ENCODE measurements at places on chromosomes 3 and 15. TPM values are rescaled to one million over a fixed set of nuclear protein-coding genes. Genes with fewer than 3 reads are reported as not detected.

DNA sequence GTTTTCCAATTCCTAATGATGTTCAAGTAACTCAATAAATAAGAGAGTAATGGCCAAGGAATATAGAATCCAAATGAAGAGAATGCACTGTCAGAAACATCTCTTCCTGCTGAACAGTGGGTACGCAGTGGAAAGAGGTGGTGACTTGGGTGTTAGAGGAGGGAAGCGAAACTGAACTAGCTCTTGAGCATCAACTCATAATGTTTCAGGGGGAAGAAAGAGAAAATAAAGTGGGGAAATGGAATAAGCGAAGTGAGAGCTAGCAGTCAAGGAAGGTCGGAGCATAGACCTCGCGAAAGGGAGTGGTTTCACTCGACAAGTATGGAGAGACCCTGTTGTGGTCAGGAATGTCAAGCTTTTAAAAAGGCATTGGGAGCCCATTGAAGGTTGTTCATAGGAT, 309.5 kb downstream of the GAP43 start:
- no peak for DNase-seq

DNA sequence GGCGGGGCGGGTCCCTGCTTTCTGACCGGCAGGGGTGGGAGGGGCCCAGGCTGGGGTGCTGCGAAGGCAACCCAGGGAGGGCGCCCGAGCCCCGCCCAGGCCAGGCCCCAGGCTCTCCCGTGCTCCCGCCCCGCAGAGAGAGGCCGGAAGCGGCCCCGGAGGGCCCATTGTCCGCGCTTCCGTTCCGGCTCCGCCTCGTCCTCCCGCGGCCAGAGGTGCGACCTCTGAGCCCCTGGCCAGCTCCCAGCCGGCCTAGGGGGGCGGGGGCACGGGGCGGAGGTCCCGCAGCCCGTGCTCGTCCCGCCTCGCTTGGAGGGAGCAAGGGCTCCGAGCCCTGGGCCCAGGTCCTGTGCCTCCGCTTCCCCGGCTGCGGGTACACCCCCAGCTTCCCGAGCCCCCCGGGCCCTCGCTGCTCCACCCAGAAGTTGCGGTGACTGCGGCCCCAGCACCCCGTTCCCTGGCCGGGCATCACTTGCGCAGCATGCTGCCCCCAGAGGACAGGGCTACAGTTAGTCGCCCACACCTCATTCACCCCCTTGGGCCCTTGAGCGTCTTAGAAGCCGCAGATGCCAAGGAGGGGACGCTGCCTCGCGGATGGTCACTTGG, 20.4 kb upstream of the PLXND1 start:
- peak; percentile 91 for DNase-seq

- DNase-seq: peak; percentile 76
Measured at GRCh38 chr15:84816694-84817465, at the start of gene ALPK3. ALPK3 (plus strand) TSS chr15:84817356; CDS start chr15:84817453, 97 bp downstream.

DNA sequence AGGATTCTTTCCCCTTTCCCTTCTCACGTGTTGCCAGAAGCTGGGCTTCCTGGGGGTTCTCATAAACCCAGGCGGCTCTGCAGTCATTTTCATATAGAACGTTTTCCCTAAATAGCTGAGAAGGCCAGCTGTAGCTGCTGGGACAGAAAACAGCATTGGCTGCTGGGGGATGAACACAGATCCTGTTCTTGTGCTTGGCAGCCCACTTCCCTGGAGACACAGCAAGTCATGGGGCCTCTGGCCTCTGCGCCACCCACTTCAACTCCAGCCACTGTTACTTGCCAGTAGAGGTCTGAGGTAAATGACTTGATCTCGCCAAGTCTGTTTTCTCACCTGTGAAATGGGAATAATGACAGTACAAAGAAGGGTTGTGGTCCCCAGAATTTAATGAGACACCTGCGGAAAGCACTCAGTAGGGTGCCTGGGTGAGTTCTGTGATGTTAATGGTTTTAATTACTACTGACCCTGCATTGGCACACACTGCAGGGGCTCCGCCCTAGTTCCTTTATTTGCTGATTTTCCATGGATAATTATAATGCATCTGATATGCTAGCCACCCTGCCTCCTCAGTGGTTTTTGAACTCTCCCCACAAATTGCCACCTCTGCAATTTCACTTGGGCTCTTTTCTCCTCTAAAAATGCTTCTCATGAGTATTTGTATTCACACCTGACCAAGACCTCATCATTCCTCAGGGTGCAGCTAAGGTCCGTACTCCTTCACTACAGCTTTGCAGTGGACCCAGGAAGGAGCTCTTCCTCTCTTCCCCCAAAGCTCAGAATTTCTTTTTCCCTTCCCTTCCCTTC, 274.7 kb downstream of the RPLP1 start:
- no peak for DNase-seq

- no peak for DNase-seq
Measured at GRCh38 chr15:56016281-56016680, 22.9 kb upstream of the NEDD4 start.

Gene ADGRG7
- 0.58 TPM for total RNA-seq

All from gastrocnemius medialis (tissue), 4 donors.